ENCODE measurements at places on chromosomes 5 and 9. TPM values are rescaled to one million over a fixed set of nuclear protein-coding genes. Genes with fewer than 3 reads are reported as not detected.

DNA sequence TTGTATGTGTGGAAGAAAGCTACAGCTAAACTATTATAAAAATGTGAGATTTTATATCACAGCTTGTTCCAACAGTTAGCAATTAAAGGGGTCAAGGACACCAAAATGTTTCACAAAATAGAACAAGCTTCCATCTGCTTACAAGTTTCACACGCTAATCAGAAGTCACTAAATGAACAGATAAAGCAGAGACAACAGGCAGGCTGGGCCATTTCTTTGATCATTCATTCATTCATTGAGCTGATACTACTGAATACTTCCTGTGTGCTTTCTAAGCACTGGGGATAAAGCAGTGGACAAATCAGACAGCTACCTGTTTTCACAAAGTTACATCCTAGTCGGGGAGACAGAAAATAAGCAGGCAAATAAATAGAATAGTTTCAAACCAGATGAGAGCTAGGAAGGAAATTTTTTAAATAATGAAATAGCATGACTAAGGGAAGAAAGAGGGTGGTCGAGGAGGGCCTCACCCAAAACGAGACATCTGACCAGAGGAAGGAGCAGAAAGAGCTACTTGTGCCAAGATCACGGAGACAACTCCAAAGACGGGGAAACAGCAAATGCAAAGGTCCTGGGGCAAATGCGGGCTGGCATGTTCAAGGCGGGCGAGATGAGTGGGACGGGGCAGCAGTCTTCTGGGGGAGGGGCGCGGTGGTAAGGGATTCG lies 1.2 kb downstream of the MAPK9 start:
- no peak for DNase-seq

DNA sequence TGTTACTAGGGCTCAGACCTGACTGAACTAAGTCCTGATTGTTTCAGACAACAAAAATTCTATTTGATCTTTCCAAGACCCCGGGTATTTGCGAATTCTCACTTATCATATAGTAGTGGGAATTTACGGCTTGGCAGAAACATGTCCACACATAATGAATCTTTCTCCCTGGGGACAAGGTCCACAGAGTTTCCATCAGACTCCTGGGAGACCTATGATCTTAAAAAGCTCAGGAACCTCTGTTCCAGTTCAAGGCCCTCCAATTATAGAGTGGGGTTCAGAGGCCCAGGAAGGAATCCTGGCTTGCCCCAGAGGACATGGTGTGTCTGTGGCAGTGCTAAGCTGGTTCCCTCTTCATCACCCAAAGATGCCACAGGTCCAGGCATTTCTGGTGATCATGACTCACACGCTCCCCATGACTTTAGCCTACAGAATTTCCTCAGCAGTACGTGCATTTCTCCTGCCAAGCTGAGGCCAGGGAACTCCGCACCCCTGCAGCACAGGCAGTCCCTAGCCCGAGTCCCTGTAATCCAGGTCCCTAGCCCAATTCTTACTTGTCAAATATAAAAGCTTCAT lies 12.6 kb downstream of the RAPGEF1 start:
- DNase-seq = no peak

DNA sequence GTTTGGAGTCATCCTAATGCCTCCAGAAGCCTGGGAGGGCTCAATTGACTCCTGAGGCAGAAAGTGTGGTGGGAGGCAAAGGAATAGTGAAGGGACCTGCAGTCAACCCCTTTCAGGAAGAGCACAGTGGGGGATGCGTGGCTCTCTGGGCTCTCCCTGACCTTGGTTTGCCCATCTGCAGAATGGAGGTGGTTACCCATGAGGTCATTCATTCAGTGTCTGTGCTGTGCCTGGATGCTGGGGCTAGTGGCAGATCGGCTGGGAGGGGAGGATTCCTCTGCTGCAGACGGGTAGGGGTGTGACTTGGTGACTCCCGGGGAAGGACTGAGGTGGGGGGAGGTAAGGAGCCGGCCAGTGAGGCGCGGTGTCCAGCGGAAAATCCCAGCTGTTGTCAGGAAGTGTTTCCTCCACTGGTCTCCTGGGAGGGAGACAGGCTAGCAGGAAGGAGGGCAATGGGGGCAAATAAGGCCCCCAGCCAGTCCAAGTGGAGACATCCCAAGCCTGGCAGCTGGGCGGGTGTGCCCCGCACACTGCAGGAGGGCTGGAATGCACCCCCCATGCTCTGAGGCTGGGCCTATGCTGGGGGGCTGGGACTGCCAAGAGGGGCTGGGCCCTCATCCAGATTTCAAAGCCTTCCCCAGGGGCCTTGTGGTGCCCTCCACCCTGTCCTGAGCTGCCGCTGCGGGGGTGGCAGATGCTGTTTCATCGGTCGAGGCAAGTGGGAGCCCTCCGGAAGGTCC lies 10.9 kb downstream of the CXXC5 start:
- DNase-seq = no peak

Gene HRCT1
- polyA plus RNA-seq = 4.0 TPM

GRCh38 chr5:77936365-77936693 lies 160.2 kb upstream of the TBCA start:
- DNase-seq = no peak

DNA sequence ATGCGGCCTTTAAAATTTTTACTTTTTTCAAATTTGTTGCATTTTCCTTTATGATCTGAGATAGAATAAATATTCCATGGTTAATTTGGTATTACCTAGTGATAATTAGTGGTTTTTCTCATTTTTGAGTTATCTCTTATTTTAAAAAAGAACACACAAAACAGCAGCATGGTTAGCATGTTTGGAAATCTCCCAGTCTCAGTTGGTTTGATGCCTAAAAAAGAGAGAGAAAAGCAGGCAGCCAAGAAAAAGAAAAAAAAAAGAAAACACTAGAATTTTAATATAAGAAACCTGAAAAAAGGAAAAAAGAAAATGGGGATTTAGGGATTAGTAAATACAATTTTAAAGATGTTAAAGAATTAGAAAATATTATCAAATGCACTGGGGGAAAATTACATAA lies 15.3 kb downstream of the SUSD1 start:
- no peak for DNase-seq

- no peak for DNase-seq
These were observed 60.2 kb downstream of the FBXW11 start for GRCh38 chr5:171946000-171946781.

DNA sequence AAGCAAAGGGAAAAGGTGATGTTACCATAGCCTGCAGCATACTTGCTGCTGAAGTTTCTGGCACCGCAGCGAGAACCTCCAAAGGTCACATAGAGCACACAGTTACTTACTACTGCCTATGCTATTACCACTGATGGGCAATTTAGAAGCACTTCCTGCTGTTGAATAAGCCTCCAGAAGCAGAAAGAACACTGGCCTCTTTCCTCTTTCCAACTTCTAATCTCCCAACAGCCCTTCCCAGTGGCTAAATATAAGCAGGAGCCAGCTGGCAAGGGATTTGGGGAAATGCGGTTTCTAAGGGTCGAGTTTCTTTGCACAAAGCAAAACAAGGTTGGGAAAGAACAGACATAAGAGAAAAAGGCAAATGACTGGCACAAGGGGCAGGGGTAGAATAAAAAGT lies 669.2 kb upstream of the ACO1 start:
- DNase-seq = no peak

DNA sequence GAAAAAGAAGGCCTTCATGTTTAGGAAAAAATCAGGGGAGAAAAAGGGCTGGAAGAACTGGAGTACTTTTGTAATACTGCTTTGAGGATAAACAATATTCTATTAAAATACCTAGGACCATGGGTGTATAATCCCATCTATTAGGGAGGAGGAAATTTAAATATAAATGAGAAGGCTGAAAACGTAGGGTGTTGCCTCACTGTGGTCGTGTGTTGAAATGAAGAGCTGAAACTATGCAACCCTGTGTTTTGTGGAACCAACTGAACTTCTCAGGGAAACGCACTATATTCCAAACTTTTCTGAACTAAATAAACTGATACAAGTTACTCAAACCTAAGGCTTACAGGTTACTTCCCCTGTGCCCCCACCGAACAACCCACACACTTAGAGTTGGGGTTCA lies 4.5 kb upstream of the CNTLN start:
- no peak for DNase-seq

- no peak for DNase-seq
These were observed 21.0 kb downstream of the LARP1 start for GRCh38 chr5:154776167-154776566.

DNA sequence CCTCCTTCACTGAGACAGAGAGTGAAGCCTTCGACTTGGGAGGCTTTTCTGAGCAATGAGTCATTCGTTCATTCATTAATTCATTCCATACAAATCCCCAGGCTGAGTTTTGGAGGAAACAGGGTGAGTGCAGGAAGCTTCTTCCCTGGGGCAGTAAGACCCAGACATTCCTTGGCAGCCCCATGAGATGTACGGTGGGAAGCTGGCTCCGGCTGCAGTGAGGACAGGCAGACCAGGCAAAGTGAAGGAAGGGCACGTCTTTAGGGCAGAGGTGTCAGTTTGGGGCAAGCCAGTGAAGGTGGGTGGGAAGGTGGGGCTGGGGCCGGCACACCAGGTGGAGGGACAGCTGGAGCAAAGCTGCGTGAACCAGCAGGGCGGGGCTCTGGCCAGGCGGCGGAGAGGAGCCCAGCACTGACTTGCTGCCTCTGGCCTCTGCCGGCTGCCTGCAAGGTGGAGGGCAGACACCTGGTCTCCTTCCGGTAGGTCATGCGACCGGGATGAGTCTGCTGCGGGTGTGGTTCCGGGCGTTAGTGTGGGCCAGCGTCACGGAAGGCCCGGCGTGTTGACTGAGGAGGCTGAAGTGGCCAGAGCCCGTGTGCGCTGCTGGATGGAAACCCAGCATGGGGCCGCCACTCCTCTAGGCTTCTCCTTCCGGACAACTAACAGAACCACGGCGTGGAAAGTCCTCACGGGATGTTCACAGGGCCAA lies 16.6 kb downstream of the OLFM1 start:
- DNase-seq = no peak

GRCh38 chr5:17928581-17928981 lies 294.3 kb downstream of the TAF11L14 start:
- DNase-seq = peak; percentile 5
